Brain pericyte (primary cell): ENCODE measurements at places on chromosomes 1 and 21.

DNA sequence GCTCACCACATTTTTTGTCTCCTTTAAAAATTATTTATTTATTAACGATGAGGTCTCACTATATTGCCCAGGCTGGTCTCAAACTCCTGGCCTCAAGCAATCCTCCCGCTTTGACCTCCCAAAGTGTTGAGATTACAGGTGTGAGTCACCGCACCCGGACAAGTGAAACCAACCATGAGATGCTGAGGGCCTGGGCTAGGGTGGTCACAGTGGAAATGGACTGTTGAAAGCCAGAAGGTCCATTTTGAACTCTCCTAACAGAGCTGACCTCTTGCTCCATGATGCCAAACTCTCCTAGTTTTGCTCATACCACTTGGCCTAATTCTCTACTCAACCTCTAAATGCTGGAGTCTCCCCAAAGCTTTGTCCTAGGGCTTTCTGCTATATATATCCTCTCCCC, 109.1 kb downstream of the SLC45A1 start:
- DNase-seq: no peak

- DNase-seq: no peak
These were observed 14.9 kb upstream of the CD101 start for GRCh38 chr1:116986421-116987255.

GRCh38 chr1:228850141-228851100, 115.1 kb downstream of the RHOU start:
- no peak for DNase-seq

DNA sequence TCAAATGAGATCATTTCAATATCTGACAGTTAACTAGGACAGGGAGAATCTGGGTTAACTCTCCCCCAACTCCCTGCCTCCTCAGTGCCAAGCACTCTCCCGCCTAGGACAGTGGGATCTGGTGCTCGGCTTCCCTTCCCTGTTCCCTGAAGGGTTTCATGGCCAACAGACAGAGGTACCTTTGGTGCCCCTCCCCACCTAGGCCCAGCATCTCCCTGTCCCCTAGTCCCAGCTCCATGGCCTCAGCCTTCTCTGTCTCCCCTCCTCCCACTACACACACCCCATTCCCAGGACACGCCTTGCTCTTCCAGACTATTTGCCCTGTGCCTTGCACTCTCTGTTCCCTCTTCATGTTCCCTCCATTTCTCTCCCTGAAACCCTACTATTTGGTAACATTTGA, 77.1 kb downstream of the CD247 start:
- no peak for DNase-seq

GRCh38 chr1:4564051-4564450, 90.4 kb upstream of the AJAP1 start:
- DNase-seq: no peak

DNA sequence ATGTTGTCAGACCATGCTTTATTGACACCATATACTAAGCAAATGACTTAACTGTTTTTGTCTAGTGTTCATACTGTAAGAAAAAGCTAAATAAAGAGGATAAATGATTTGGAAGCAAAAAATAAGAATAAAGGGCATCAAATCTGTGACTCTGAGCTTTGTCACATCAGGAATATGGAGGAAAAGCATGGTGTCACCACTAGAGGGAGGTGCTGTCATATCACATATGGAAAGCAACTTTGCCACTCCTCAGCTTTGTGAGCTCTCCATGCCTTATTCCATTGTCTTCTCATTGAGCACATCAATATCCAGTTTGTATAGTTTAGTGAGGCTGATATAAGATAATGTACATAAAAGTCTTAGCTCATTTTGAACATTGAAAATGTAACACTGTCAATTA, 20.8 kb upstream of the GBP1 start:
- no peak for DNase-seq

DNA sequence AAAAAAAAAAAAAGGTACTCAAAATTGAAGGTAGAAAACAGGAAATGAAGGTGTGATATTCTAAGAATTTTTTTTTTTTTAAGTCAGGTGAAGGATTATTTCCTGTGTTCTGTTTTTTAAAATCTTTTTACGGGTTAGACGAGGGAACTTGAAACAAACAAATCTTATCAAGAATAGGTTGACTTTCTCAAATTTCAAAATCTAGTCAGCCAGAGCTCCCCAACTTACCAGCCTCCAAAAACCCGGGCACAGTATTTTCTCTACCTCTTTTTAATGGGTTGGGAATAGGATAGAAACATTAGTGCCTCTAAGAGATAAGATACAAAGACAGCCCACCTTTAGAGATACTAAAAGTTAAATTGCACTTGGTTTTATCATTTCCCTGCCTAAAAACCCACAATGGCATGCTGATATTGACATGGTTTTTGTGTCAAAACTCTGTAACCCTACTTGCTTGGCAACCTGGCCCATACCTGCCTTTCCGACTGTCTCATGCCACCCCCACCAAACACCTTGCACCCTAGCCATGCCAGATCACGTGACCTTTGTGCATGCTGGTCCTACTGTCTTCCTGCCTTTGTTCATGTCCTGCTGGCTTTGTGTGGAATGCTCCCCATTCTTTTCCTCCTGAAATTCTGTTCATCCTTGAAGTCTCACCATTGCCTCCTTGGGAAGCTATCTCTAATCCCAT, 4.2 kb downstream of the RCAN3 start:
- no peak for DNase-seq

GRCh38 chr1:3747903-3748302, 4.3 kb upstream of the CCDC27 start:
- no peak for DNase-seq

GRCh38 chr1:194028002-194028401, 841.6 kb upstream of the B3GALT2 start:
- no peak for DNase-seq

GRCh38 chr1:236253918-236254637, 27.7 kb downstream of the ERO1B start:
- DNase-seq: no peak

DNA sequence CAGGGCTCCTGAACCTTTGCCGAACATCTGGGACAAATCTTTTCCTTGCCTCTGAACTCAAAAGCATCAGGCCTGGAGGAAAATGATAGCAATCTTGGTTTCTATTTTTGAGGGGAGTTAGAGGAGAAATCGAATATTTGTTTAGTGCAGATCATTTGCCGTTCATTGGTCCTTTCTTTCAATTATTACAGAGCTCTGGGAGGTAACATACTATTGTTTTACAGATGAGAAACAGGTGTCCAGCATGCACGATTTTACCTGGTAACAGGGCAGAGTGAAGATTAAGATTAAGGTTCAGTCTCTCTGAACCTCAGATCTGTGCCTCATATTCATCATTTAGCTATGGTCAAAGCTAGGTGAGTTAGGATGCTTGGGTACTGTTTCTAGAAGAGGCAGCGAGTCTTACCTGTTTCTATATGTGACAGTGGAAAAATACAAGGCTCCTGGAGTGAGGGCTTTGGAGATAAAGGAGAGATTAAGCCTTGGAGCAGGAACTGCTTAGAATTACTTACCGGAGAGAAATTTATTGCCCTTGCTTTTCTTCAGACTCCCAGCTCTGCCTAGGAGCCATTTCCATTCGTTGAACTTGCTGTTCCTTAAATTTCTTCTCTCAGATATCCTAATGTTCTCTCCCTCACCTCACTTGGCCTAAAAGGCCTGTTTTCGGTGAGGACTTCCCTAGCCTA, 1.4 kb downstream of the PRCC start:
- DNase-seq: no peak

GRCh38 chr1:109624201-109625010, 4.8 kb downstream of the AMPD2 start:
- no peak for DNase-seq

- DNase-seq: no peak
These were observed 39.9 kb downstream of the INKA2 start for GRCh38 chr1:111699268-111699667.

DNA sequence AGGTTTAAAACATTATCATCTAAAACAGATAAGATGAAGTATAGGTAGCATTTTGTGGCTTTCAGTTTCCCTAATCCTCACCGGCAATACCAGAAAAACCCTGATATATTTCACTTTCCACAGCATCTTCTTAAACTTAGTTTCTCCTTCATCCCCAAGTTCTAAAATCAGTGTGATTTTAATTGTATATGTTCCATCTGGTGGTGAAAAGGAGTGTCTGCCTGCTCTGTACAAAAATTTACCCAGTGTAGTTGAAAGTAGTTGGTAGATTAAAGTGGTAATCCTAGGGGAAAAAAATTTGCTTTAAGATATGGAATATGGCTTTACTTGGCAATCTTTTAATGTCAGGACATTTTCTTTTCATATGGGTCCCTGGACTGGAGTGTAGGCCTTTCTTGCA, 74.3 kb downstream of the CEP350 start:
- no peak for DNase-seq

DNA sequence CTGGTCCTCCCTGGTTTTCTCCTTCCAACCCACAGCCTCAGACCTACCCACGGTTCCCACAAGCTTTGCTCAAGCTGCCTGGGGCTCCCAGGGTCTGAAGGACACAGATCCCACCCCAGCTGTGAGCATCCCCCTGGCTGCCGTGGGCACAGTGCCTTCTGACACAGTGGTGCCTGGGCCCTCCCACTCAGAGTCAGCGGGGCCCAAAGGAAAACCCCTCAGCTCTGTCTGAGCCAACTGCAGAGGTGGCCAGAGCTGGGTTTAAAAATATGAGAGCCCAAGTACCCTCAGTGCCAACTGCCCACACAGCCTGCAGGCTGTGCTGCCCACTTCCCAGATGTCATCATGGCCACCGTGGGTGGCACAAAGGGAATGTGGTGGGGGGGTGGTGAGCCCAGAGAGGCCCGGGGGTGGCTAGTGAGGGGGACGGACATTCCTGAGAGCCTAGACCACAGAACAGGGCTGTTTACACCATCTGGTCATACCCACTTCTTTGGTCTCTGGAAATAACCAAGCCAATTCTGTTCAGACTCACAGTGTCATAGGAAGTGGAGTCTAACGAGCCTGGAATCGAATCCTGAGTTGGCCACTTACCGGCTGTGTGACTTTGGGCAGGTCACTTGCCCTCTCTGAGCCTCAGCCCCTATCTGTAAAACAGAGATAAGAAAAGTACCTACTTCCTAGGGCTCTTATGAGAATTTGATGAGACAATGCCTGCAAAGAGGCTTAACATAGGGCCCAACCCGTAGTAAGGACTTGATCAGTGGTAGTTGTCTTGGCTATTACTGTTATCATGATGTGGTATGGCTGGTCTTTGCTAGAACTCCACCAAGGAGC, 85.5 kb downstream of the CAMK2N1 start:
- DNase-seq: no peak

- no peak for DNase-seq
These were observed at the start of gene LAPTM5 for GRCh38 chr1:30757352-30758120. TSS of gene LAPTM5 (minus strand) at chr1:30757774. CDS start at chr1:30757745, 29 bp downstream.

DNA sequence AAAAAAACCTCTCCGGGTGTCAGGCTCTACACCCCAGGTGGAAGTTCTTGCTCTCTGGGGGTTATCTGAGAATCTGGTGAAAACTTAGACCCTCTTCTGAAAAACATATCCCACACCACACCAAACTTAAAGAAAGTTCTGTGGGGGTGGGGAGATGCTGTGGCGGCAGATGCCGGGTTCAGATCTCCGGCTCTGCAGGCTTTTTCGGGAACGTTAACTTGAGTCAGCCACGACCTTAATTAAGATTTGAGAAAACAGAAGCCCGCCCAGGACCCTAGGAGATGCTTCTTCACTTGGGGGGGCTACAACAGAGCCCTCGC, 2.3 kb downstream of the RCC2 start:
- DNase-seq: no peak

- DNase-seq: no peak
These were observed 148.2 kb upstream of the PALMD start for GRCh38 chr1:99497690-99498089.

GRCh38 chr1:117589544-117589943, 16.3 kb upstream of the TENT5C start:
- no peak for DNase-seq

DNA sequence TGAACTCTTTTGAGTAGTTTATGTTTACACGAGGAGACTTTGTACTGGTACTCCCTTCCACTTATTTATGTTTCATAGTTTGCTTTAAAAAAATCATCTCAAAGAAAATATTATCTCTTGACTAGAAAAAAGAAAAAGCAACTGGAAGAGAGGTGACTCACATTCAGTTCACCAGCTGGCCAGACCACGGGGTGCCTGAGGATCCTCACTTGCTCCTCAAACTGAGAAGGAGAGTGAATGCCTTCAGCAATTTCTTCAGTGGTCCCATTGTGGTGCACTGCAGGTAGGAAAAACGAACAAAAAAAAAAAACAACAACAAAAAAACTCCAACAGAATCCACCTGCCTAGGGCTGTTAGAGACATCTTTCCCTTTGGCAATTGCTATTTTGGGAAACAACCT, 102.9 kb downstream of the PTPRC start:
- peak; percentile 68 for DNase-seq

GRCh38 chr1:57485643-57486042, 61.8 kb upstream of the DAB1 start:
- DNase-seq: no peak

- no peak for DNase-seq
These were observed 15.0 kb downstream of the BTG3 start for GRCh38 chr21:17597680-17598079.

- DNase-seq: no peak
These were observed 24.3 kb upstream of the FMO2 start for GRCh38 chr1:171160639-171161354.

DNA sequence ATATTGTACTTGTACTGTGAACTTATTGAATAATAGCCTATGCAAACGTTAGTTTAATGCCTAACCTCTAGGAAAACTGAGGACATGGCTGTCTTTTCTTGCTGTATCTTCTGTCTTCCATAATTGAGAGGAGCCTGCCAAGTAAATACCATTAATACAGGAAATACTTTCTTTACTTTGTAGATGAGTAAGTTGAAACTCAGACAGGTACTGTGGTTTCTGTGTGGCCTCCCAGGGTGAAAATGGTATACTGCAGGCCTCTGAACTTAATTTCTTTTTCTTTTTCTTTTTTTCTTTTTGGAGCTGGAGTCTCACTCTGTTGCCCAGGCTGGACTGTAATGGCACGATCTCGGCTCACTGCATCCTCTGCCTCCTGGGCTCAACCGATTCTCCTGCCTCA, 208.8 kb upstream of the ADGRL4 start:
- DNase-seq: no peak

- DNase-seq: peak; percentile 20
These were observed 169.1 kb downstream of the TRIM33 start for GRCh38 chr1:114341856-114342255.

GRCh38 chr1:34790985-34791384, 1.8 kb upstream of the GJA4 start:
- no peak for DNase-seq

DNA sequence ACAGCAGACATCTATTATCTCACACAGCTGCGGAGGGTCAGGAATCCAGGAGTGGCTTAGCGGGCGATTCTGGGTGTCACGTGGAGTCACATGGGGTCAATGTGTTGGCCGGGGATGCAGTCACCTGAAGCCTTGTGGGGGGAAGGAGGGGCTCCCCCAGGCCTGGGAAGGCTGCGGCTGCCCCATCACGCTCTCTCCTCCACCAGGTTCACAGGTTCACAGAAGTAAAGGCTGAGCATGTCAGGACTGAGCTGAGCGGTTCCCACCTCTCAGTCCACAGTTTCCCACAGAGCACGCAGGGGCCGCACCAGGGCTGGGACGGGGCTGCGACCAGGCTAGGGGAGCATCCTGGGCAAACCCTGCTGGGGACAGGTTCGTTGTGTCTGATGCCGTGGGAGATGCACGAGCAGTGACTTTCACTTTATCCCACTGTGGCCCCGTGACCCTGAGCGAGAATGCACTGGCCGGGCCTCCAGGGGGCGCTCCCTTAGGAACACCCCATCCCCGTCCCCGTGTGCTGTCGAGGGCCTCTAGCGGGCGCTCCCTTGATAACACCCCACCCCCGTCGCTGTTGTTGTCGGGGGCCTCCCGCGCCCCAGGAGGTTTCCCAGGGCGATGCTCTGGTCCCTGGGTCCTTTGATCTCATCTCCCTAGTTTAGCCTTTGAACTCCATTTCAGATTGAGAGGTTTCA, 73.2 kb upstream of the TRAPPC10 start:
- DNase-seq: no peak

GRCh38 chr1:46405724-46406123, 11.6 kb downstream of the FAAH start:
- DNase-seq: no peak
